Stimulated activated CD8-positive, alpha-beta memory T cell treated with anti-CD3 and anti-CD28 coated beads, Interleukin-2, amount 100 ng/mL, for 1 hour (primary cell): ENCODE measurements at places on chromosomes 12 and 14.
A peak's percentile ranks its signal among the peaks of the same experiment; 100 is the strongest.

DNA sequence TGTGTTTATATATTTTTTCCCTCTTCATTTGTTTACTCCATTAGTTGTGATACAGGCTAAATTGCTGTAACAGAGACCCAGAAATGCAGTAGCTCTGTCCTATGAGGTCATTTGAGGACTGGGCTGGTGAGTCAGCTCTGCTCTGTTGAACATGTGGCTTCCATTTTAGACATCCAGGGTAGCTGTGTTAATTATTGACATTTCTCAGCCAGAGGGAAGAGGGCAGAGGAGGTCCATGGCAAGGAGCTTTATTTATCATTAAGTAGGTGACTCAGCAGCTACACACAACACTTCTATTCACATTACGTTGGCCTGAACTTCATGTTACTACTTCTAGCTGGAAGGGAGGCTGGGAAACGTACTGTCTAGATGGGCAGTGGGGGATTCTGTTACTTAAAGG lies 85.4 kb downstream of the PTCSC3 start:
- no peak for DNase-seq

- DNase-seq: peak; percentile 37
These were observed 4.3 kb downstream of the IRF2BPL start for GRCh38 chr14:77024171-77024691.

DNA sequence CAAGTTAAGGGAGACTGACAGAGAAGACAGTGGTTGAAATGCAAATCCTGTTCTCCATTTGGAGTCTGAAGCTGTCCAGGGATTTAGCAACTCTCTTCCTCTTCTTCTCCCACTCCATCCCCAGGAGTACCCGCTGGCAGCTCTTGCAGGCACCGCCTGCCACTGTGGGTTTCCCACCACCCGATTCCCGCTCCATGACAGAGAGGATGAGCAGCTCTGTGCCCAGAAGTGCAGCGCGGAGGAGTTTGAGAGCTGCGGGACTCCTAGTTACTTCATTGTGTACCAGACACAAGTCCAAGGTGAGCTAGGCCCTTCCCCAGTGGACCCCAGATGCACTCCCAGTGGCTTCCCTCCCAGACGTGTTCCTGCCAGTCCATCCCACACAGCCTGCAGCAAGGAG lies 97.8 kb downstream of the WSCD2 start:
- no peak for DNase-seq

DNA sequence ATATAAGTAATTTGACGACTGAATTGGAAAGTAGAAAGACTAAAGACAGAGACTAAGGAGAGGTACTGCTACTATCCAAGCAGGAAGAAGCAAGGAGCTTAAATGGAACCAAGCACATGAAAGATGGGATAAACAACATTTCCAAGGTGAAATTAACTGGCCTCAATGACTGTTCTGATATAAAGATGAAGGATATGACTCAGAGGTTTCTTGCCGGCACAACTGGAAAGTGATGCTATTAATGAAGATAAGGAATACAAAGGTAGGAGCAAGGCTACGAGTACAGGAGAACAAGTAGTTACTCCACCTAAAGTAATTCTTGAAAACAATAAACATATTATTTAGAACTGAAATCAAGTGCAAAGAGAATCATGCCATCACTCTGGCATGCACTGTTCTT lies 6.4 kb downstream of the SNX6 start:
- no peak for DNase-seq

DNA sequence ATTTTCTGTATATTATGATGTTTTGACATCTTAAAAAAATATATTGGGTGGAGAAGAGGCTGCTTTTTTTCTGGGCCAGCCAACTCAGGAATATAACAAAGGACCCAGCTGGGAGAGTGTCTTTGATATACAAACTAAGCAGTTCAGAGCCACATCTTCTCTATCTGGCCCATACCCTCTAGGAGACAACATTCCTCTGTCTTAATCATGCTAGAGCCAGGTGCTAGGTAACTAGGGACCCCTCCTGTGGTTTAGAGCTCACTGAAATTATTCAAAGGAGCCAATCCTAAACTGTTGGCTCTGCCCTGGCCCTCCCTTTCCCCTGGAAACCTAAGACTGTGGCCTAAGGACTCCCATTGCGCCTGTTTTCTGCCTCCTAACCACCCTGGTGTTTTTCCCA lies 193.1 kb upstream of the DIO2 start:
- no peak for DNase-seq

DNA sequence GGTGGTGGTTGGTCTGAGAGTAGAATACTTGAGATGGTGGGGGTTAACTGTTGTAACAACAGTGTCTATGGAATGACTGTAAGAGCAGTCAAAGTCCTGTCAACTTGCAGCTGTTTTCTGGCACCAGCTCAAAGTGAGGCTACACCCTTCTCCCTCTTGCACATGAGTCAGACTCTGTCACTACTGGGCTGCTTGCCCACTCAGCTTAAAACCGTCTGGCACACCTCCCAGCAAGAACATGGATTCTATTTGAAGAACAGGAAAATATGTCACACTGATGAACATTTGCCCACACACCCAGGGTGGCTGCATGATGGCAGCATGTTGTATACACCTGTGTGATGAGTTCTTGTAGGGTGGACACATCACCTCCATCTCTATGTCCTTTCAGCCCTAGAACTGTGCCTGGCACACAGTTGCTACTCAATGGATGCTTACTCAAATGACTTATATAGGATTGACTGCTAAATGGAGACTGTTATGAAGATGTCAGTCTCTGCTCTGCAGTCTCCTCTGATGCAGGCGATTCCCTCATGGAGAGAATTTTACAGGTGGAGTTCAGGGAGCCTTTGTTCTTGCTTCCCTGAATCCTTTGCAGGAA lies 19.3 kb upstream of the SERPINA6 start:
- no peak for DNase-seq

DNA sequence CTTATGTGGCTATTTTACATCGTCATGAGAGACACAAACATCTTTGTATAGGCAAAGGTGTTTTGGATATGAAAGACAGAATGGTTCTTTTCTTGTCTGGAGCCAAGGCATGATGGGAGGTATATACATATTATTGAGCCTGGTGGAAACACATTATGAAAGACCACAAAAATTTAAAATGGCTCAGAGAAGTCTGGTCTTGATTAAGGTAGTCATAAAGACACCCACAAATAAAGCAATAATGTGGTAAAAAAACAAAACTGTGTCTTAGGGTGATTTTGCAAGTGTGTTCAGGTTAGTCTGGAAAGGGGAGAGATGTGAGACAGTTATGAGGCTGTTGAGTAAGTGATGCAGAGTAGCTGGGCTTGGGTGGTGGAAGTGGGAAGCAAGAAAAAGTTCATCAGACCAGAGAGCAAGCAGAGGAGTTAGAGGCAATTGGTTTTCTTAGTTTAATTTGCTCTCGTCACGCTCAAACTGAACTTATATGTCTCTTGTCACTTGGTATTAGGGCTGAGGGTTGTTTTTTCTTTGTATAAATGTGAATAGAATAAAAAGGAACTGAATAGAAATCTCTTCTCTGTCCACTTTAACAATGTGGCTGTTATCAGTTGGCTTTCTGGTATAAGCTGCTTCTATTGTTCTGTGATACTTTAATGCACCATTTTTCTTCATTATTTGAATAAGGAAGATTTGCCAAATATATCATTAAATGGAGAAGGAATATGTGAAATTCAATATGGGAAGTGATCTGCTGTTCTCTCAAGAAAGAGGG lies 115.0 kb downstream of the AKAP6 start:
- DNase-seq: no peak

- no peak for DNase-seq
These were observed 111.9 kb downstream of the STAB2 start for GRCh38 chr12:103698752-103699560.

DNA sequence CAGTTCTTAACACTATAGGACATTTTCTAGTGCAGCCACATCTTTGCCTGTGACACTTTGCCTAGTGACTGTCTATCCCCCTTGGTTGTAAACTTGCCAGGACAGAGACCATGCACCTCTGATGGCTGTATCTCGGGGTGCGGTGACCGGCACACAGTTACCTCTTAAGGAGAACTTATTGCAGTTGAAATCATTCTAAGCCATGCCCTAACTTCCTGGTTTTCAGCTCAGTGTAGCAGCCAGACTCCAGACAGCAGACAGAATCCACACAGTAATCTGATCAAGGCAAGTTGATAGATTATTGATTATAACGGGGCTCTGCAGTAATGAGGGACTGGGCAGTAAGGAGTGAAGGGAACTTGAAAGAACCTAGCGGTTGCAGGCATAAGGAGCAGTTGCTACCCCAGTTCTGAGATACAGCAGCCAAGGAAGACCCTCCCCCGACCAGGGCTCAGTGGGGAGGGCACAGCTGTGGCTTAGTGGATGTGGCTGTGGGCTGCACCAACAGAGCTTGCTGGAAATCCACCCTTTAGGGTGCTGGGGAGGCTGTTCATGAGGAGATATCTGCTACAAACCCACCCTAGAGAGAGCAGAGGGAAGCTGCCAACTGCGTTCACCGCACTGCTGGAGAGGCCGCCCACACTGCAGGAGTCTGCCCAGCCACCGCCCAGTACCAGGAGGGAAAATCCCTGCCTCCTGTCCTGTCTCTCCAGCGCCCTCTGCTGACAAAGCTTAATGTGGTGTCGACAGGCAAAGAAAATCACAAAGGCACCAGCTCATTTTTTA lies 58.2 kb upstream of the BEGAIN start:
- peak; percentile 75 for DNase-seq

GRCh38 chr12:3138941-3139511 lies 61.8 kb downstream of the TSPAN9 start:
- no peak for DNase-seq

GRCh38 chr14:96047101-96047500 lies 7.9 kb downstream of the C14orf132 start:
- no peak for DNase-seq

DNA sequence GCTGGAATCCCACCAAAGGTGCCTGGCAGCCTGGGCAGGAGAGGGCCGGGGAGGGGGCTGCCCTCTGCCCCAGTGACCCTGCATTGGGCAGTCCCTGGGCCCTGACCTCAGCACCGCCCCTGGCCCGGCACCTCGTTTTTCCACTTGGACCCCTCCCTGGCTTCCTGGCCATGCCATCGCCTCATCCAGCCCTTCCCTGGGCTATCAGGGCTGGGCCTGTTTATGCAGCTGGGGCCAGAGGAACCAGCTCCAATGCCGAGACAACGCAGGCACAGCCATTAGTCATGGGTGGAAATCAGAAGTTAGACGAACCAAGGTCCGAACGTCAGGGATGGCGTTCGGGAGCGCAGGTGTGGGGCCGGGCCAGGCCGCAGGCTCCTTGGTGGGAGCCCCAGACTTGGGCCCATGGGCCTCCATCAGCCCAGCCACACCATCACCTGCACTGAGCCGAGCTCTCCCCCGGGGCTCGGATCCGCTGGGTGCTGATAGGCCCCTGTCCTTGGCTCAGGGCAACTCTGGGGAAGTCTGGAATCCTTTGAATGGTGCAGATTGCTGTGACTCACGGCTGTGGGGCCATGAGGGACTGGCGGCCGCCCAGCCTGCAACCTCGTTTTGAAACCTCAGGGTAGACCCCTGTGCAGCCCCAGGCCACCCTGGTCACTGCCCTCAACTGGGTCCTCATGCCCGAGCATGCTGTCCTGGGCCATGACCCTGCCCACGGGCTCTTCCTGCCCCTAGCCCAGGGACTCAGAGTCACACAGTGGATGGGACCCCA lies 169.4 kb downstream of the KIF26A start:
- no peak for DNase-seq

- no peak for DNase-seq
These were observed 439.9 kb downstream of the EGLN3 start for GRCh38 chr14:33510991-33511390.

DNA sequence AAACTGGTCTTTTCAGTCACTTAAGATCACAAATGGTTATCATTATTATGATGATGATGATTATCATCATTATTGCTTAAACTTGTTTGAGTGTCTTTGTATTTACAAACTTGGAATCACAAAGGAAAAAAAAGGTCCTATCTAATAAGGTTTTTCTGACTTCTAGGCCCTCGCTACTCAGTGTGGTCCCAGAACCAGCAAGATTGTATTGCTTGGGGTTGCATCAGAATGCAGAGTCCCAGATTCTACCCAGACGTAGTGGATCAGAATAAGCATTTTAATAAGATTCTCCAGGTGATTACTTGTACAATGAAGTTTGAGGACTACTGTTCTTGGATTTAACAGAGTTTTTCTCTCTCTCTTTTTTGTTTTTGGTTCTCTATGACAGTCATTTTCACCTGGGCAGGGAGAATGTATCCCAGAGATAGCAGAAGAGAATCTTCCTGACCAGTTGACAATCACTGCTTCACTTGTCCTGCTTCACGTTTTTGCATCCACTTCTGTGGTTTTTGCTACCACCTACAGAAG lies 29.3 kb upstream of the PPP1R12A start:
- no peak for DNase-seq

- peak; percentile 51 for DNase-seq
These were observed 21.6 kb downstream of the SPATS2 start for GRCh38 chr12:49388682-49389386.

DNA sequence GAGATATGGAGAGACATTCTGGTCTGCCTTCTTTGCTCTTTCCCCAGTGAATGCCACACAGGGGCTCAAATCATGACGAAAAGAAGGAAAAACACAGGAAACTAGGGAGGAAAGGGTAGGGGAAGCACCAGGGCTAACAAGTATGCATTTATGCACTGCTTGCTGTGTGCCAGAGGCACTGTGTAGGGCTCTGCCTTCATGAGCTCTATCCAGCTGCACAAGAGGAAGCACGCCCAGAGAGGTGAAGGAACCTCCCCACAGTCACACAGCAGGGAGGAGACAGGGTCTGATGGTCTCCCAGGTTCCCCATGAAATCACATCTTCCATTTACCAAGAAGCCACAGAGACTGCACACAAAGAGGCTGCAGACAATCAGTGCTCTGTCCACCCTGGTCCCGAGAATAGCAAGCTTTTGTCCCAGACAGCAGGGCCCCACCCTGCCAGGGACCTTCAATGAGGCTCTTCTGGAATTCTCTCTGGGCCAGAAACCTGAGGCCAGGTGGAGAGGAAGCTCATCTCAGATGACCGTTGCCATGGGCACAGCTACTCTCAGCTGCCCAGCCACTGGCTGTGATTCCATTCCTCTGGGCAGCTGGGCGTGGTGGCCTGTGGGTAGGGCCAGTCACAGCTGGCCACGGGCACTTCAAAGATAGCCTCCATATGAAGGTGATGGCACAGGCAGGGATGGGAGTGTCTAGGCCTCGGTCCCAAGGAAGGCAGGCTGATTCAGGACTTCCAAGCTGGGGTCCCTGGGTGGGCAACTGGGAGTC lies 7.3 kb upstream of the TRPV4 start:
- no peak for DNase-seq
